ENCODE measurements at places on chromosomes 7 and 10.

DNA sequence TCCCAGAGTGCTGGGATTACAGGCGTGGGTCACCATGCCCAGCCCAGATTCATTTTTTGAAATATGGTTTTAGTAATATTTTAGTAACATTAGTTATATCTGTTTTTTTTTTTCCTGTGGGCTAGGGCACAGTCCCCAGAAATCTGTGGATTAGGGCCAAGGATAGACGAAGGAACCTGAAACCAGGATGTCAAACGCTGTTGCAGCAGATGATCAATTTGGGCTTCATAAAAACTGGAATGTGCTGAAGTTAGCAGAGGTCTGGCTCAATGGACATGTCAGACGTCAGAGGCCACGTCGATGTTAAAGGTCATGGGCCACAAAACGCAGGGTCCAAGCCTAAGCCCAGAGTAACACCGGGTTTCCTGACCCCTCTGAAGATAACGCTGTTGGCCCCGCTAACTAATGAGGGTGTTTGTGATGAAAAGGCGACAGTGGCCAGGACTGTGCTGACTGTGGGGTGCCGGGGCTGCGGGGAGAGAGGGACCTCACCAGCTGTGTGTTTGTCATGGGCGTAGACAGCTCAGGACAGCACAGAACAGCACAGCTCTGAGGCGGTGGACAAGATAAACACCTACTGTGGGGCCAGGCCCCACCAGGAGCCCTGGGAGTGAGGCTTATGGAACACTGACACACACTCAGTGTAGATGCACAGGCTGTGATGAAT is 23.8 kb upstream of the GTPBP4 start:
- no peak for DNase-seq

DNA sequence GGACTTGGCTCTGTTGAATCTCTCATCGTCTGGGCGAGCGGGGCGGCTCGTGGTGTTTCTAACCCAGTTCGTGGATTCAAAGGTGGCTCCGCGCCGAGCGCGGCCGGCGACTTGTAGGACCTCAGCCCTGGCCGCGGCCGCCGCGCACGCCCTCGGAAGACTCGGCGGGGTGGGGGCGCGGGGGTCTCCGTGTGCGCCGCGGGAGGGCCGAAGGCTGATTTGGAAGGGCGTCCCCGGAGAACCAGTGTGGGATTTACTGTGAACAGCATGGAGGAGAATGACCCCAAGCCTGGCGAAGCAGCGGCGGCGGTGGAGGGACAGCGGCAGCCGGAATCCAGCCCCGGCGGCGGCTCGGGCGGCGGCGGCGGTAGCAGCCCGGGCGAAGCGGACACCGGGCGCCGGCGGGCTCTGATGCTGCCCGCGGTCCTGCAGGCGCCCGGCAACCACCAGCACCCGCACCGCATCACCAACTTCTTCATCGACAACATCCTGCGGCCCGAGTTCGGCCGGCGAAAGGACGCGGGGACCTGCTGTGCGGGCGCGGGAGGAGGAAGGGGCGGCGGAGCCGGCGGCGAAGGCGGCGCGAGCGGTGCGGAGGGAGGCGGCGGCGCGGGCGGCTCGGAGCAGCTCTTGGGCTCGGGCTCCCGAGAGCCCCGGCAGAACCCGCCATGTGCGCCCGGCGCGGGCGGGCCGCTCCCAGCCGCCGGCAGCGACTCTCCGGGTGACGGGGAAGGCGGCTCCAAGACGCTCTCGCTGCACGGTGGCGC is at the start of gene EN2:
EN2 (plus strand) TSS at position 19 of the 767 bp plus-strand sequence; CDS start at position 268, 249 bp downstream.
- no peak for DNase-seq

DNA sequence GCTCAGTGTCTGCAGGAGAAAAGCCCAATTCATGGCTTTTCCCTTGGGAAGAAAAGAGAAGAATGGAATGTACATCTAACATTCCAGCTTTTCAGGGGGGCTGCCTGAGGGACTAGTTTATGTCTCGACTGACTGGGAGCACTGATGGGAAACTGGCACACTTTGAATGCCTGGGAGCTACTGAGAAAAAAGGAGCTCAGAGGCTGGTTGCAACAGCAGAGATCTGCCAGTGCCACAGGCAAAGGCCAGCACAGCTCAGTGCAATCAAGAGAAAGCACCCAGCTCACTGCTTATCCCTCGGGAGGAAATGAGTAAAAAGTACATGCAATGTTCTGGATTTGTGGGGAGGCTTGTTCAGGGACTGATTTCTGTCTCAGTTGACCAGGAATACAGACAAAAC is 226.2 kb downstream of the COBL start:
- DNase-seq: no peak

- DNase-seq: no peak
These were observed 3.5 kb downstream of the NOBOX start for GRCh38 chr7:144399946-144400345.

- DNase-seq: no peak
These were observed 228.7 kb downstream of the CHRM2 start for GRCh38 chr7:137097111-137097510.

DNA sequence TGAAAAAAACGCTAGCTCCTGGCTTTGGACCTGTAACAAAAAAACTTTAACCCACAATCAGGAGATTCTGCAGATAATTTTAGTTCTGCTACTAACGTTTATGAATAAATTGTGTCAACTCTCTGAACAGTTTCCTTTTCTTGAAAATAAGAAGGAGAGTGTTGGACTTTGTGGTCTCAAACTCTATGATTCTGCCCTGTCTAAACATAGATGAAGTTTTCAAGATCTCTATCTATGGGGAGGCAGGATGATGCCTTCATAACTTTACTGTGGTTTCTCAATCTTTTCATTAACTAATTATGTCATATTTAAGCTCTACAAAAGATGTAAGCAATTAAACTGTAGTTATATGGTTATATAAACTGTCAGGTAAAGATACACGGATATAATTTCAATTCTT is 162.0 kb downstream of the REEP3 start:
- no peak for DNase-seq

DNA sequence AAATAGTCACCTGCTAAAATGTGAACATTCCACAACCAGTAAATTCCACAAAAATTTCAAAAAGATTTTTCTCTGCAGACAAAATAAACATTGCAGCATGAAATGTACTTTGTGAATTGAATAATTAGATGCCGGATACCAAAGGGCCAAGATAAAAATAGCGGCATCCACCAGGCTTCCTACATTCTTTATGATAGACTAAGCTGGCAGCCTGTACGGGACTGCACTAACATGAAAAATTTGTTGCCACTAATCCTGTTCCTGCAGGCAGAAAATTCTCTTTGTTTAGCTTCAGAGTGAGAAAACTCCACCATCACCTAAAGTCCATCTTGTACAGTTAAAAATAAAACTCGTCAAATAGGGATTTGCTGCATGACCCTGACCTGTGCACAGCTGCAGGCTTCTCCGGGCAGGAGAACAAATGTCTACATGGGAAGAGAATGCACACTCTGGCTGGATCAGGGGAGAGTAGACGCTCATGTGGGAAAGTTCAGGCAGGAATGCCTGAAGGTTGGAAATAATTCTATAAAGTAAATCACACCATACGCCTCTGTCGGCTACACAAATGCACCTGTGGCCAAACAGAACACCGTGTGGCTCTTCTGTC is 15.6 kb upstream of the ADO start:
- DNase-seq: no peak

GRCh38 chr7:36090976-36091873 is 61.8 kb upstream of the EEPD1 start:
- no peak for DNase-seq
